NCI-H2029 (cell line): ENCODE measurements at places on chromosomes 12 and 14.

DNA sequence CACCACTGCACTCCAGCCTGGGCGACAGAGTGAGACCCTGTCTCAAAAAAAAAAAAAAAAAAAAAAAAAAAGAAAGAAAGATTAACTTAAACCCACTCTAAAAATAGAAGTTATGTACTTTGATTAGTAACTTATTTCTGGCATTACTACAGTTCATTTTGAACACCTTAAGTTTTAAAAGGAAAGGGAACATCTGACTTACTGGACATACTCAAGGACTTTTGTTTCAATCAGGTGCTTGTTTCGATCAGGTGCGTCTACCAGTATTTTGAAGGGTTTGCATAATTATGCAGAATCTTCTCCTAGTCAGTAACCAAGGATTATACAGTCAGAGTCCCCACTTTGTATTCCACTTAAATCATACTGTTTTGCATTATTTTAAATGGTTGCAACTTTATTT, 105.6 kb downstream of the DERA start:
- no peak for DNase-seq

DNA sequence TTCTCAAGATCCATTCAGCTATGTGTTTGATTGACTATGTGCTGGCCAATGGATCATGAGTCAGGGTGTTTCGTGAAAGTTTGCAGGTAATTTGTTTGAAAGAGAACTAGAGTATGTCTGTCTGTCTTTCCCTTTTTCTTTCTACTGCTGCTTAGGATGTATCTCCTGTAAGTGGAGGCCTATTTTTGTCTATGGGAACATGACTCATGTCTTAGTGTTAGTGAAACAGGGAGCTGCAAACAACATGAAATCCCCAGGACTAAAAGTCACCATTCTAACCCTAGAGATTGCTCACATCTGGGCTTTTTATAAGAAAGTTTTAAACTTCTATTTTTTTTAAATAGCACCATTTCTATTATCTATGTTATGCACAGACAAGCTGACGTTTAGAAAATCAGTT, 333.0 kb downstream of the CCER1 start:
- DNase-seq, result no peak

DNA sequence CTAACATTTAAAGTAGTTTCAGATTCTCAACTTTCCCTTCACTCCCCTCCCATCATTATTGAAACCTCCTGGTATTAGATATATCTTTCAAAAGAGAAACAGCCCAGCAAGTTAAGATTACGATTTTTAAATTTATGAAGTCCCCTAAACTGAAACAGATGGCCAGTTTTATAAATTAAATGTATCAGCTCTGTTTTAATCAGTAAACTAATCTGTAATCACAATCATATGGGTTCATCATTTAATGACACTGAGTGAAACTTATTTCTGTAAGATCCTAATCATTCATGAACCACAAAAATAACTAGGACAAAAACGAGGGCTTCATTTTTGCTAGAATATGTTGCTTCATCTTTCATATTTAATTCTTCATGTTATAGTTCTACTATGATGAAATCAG, 137.8 kb downstream of the EPS8 start:
- no peak for DNase-seq

- no peak for DNase-seq
These were observed 48.8 kb downstream of the KCNJ8 start for GRCh38 chr12:21725731-21726130.

DNA sequence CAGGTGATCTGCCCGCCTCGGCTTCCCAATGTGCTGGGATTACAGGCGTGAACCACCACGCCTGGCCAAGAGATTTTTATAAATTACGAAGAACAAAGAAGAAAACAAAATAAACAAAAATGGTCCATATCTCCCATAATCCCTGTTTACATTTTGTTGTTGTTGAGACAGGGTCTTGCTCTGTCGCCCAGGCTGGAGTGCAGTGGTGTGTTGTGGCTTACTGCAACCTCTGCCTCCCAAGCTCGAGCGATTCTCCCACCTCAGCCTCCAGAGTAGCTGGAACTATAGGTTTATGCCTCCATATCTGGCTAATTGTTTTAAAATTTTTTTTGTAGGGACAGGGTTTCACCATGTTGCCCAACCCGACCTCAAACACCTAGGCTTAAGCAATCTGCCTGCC, 156.1 kb downstream of the ZNF664 start:
- no peak for DNase-seq

- DNase-seq, result no peak
These were observed 25.6 kb upstream of the CABP1 start for GRCh38 chr12:120614848-120615247.

DNA sequence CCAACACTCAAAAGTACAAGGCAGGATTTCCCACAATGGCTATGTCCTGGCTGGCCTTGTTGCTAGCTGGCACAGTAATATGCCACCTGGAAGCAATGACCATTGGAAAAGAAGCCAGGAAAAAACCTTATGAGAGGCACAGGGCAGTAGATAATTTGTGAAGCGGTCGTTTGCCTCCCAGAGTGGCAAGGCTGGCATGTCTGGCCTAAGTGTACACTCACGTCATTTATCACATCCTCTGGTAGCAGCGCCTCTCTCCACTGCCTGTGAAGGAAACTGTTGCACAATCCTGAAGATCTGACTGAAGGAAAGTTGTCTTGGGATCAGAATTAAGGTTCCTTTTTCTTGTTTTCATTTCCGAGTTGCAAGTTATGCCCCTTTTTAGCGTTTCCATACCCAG, 408.5 kb downstream of the ZFP36L1 start:
- no peak for DNase-seq

DNA sequence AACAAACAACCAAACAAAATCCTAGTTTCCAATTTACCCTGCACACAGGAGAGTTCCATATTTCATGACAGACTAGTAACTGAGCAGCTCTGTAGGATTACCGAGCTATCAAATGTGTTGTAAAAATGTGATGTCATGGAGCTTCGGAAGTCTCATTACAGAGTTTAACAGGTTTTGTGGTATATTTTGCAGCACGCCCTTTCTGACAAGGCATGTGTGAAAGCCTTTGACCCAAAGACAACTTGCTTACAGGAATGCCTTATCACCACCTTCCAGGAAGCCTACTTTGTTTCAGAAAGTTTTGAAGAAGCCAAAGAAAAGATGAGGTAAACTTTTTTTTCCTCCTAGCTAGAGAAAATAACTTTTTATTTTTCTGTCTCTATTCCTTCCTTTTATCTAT, 92.4 kb downstream of the TPH2 start:
- no peak for DNase-seq

GRCh38 chr12:113932381-113933196, 33.5 kb downstream of the RBM19 start:
- DNase-seq, result no peak

DNA sequence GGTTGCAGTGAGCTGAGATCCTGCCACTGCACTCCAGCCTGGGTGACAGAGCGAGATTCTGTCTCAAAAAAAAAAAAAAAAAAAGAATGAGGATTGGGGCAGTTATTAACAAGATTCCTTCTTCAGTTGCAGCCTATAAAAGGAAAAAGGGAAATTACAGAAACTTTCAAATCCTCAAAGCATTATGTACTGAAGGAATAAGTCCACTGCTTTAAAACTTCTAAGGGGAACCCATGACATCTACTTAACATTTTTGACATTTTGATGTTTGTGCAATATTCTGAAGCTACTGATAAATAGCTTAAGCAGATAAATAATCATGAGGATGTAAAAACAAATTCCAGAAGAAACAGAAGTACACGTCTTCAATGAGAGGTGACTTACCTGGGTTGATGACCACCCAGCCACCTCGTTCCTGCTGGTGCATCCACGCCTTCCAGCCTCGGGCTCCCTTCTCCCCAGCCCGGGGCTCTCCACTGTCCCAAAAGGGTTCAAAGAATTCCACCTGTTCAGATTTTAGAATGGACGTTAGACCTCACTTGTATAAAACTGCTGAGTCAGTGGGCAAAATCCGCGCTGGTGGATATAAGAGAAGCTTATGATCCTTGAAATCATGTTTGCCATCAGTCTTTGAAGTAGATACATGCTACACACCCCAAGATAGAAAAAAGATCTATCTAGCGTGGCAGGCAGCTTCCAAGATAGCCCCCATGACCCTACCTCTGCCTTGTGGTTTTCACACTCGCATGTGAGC, 33.7 kb downstream of the NRDE2 start:
- no peak for DNase-seq

- no peak for DNase-seq
These were observed 31.0 kb upstream of the CCND2 start for GRCh38 chr12:4242595-4242994.
